ENCODE measurements at places on chromosomes 12 and 14.

- no peak for DNase-seq
These were observed 4.5 kb downstream of the E2F7 start for GRCh38 chr12:77060883-77061240.

DNA sequence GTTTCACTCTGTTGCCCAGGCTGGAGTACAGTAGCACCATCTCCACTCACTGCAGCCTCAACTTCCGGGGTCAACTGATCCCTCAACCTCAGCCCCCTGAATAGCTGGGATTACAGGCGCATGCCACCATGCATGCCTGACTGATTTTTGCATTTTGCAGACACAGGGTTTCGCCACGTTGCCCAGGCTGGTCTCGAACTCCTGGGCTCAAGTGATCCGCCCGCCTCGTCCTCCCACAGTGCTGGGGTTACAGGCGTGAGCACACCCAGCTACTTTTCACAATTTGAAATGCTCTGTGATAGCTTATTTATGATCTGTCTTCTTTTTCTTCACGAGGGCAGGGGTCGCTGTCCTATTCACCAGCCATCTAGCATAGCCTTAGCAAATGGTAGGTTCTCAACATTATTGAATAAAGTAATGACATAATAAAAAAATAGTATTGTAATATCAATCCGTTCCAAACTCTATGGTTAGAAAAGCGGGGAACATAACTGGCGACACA, 477 bp upstream of the DDX47 start:
- no peak for DNase-seq

- DNase-seq: no peak
These were observed 156.8 kb upstream of the PDE3A start for GRCh38 chr12:20211541-20211940.

DNA sequence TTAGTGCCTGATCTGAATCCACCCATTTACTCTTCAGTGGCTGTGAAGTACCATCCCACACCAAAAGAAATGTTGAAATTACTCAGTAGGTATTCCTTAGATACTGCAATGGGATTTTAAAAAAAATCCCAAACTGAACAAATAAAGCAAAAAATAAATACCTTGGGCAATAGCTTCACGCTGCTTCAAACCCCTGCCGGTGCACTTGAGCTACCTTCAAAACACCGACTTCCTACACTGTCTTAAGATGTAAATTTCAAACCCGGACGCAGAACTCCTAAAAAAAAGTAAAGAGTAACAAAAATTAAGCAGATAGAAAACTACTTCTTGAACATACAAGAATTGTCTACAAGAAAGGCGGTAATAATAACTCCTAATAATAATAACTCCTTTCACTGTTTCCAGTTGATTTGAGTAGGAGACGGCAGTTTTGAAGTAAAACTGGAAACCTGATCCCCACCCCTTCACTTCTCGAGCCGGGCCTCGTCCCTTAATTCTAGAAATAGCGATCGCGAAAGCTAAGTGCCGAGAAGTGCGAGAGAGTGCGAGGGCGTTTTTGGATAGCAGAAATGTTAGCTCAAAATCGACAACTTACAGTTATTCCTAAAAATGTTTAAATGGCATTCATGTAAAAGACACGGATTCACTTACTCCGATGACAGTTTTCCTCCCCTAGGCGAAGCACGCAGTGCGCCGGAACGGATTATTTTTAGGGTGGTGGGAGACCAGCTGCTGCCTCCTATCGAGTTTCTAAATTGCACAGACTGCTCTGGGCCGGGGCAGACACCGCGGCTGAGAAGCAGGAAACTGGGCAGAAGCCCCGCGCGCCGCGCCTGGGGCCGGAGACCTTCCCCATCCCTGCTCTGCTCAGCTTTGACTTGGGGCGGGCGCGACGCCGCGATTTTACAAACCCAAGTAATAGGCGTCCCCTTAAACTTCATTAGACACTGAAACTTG, at the start of gene ABCC9:
Gene ABCC9 (minus strand): TSS at position 878 of the 957 bp plus-strand sequence. CDS start 4,752 bp downstream, outside the sequence.
- DNase-seq: no peak

DNA sequence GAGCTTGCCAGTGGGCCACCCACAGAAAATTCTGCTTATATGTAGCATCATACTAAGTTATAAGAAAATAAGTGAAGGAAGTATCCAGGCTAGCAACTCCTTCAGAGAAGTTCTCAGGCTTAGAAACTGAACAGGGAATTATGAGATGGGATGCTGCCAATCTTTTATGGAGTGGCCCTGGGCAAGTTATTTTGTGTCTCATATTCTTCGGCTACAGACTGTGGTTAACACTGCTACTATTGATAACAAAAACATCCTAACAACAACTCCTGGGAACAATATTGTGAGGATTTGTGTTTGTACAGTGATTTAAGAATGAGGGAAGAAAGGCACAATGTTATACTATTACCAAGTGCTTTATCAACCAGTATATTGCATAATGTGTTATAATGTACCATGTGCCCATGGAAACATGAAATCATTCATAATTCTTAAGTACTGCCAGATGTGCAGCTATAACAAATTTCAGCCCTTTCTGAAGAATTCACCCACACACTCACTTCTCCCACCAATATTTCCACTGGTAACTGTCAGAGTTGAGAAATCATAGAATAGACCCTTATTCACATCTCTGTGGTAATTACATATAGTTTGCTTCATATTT, 113.3 kb upstream of the SOX5 start:
- no peak for DNase-seq

DNA sequence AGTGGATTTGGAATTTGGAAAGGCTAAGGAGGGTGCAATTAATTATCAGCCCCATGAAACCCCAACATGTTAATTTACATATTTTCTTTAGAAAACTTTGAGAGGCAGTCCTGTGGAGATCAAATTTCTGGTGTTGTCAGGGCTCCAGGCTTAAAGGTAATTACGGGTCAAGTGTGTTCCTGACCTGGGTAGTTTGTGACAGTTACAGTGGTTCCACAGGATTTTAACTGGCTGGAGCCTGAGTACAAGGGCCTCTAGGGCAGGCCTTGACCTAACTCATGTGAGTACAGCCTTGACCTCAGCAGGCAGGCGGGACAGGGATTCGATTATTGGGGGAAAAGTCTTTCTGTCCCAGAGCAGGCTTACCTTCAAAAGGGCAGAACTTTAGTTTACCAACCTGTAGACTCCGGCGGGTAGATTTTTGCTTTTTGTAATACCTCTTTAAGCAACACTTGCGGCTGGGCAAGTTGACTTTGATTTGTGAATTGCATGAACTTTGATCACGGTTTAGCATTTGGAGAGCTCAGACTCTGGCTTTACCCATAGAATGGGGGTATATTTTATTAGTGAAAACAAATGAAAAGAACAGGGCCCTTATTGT, 8.4 kb upstream of the PPTC7 start:
- DNase-seq: no peak

DNA sequence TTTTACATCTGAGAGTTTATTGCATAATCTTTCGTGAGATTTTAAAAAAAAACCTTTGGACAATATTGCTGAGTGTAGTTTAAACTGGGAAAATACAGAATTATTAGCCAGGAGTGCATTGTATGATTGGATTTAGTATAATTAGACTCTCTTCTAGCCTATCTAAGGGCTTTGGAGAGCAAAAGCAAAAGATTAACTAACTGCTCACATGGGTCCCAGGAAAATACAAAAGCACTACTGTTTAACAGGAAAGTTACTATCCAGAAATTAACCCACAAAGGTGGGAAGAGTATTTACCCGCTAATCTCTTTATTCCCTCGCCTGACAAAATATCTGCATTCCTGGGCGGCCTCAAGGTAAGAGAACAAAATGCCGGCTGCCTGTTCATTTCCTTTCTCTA, 309.5 kb downstream of the ATXN7L3B start:
- no peak for DNase-seq

DNA sequence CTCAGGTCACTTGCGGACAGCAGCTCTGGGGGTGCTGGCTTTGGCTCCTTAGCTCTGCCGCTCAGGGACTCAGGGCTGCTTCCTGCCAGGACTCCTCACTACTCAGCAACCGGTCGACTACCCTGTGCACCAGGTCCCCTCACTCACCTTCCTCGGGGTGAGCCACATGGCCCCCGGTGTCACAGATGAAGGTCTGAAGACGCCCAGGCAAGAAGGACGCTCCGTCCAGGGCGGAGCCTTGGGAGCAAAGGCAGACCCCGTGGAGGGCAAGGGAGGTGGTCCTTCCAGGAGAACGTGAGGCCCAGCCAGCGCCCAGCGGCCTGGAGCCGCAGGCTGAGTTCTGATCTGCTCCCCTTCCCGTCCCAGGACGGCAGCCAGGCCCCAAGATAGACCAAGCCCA, 32.0 kb downstream of the SLC6A12 start:
- DNase-seq: no peak

GRCh38 chr14:104580961-104581360, 1.4 kb downstream of the C14orf180 start:
- no peak for DNase-seq

- DNase-seq: no peak
These were observed 92.5 kb downstream of the DPF3 start for GRCh38 chr14:72801381-72801812.

DNA sequence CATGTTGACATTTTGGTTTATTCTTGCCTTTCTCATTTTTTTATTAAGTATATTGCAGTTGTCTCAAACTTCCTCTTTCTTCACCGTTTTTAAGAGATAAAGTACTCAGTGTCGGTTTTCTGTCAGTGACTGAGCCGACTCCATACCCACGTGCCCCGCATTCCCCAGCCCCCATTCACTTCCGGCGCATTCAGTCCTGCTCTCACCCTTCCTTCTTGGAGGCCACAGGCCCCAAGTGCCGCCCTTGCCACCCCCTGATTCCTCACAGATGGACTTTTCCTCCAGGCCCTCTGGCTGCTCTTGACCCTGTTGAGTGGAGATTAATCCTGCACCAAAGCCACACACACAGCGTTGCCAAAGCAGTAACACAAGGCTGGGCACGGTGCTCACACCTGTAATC, 19.1 kb upstream of the DNAH10 start:
- no peak for DNase-seq

GRCh38 chr12:53338916-53339315, 2.8 kb upstream of the SP7 start:
- no peak for DNase-seq

- DNase-seq: no peak
These were observed 81.5 kb downstream of the AEBP2 start for GRCh38 chr12:19520646-19521415.

DNA sequence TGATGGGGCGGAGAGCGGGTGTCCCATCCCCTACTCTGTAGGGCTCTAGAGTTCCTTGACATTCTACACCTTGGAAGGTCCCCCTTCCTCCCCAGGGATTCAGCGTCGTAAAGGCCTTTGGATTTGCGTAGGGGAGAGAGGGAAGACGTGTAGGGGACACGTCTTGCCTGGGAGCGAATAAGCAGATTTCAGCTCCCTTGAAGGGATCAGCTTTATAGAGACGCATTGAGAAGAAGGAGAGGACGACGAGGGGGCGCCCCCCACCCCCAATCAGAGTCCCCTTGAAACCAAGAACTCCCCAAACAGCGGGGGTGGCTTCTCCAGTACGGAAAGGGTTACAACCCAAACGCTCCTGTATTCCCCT, 324 bp downstream of the CALCOCO1 start:
- DNase-seq: no peak

- no peak for DNase-seq
These were observed 6.0 kb downstream of the GPR132 start for GRCh38 chr14:105059035-105059924.

DNA sequence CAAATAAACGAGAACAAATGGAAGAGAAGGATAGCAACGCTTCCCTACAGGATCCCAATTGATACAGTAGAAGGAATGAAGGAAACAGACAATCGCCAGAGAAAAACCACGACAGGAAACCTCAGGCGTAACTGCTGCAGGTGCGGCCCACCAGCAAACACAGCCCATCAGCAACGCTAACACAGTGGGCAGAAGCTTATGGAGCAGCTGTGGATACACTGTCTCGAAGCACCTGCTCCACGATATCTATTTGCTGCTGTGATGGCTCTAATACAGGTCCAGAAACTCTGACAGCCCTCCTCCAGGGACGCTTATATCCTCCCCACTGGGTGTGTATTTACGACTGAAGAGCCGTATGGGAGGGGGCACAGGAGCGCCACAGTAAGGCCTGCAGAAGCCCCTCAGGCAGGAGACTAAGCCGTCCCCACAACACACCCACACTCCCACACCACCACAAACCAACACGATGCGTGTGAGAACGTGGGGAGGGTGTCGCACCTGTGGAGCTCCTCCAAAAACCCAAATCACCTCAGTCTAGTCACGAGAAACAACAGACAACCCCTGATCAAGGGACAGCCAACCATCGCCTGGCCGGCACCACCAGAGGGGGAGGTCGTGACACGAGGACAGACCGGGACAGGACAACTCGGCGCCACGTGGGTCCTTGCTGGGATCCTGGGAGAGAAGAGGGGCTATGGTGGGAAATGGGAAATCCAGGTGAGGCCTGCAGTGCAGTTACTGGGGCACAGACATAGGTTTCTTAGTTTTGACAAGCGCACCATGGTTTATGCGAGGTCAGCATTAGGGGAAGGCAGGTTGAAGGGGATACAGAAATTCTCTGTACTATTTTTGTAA, 24.0 kb downstream of the POLE start:
- no peak for DNase-seq
